A549 treated with DMSO at 1 μM for 4 hours (cell line): ENCODE measurements at places on chromosomes 7 and 10. TPM values are rescaled to one million over a fixed set of nuclear protein-coding genes. Genes with fewer than 3 reads are reported as not detected.

The SRGN gene
- total RNA-seq, result 53.9 to 74.2 TPM (median 59.5 TPM) in 5 replicates

The FKBP6 gene
- not detected in 5 replicates for total RNA-seq

The AKR1C8 gene
- 0.32 to 0.49 TPM in 2 of 5 replicates, not detected in the others for total RNA-seq

The WIPF3 gene
- 0.37 to 0.61 TPM (median 0.51 TPM) in 5 replicates for total RNA-seq

The FMC1 gene
- total RNA-seq, result 16.6 to 34.7 TPM (median 32.2 TPM) in 5 replicates

The CLRN3 gene
- not detected in 5 replicates for total RNA-seq

The ACTA2 gene
- 17.1 to 22.0 TPM (median 19.1 TPM) in 5 replicates for total RNA-seq

The TRPV5 gene
- total RNA-seq, result not detected in 5 replicates

The PRKG1 gene
- 0.16 TPM in 1 of 5 replicates, not detected in the others for total RNA-seq

The PVRIG gene
- not detected in 5 replicates for total RNA-seq

The COL13A1 gene
- 0.16 to 0.62 TPM (median 0.33 TPM) in 5 replicates for total RNA-seq
